ENCODE measurements at places on chromosomes 2 and 18.

GRCh38 chr2:63300835-63301234 lies 250.2 kb downstream of the OTX1 start:
- DNase-seq, result no peak

- no peak for DNase-seq
Measured at GRCh38 chr2:110872521-110872920, 140.1 kb downstream of the ACOXL start.

- DNase-seq, result no peak
Measured at GRCh38 chr2:176641436-176641835, 372.2 kb downstream of the MTX2 start.

DNA sequence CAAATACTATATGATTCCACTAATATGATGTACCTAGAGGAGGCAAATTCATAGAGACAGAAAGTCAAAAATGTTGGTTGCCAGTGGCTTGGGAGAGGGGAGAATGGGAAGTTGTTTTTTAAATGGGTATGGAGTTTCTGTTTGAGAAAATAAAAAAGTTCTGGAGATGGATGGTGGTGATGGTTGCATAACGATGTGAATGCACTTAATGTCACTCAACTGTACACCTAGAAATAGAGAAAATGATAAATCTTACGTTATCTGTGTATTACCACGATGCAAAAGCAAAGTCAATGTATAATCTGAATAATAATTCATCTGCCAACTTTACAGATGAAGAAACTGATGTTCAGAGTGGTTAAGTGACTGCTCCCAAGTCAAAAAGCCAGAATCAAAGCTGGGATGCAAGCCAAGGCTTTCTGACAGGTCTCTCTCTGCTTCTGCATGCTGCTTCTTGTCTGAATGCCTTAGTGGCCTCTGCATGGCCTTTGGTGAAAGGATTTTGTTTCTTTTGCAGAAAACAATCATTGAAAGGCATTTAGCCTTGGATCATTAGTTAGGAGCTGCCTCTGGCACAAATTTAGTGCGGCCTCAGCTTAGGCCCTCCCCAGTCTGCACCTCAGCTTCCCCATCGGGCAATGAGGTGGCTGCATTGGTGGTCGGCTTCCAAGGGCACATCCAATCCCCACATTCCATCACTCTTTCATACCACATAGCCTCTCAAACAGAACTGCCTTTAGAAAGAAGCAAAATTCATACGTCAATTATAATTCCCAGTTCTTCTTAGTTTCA lies 46.5 kb upstream of the MYCN start:
- DNase-seq, result peak; percentile 70

GRCh38 chr2:60376252-60376651 lies 177.2 kb downstream of the BCL11A start:
- DNase-seq, result no peak

DNA sequence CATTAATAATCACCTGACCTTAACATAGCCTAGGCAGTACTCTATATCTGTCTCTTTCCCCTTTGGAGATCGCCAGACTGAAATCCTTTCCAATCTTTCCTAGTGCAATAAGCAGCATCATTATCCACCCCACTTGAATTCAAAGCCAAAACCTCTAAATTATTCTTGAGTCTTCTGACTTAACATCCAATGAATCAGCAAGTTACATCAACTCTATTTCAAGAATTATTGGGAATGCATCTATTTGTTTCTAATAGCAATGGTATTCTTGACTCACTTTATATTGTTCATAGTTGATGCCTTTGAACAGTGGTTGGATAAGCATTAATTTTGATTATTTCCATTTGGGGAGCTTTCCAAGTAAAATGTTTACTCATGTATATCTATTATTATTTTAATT lies 144.8 kb downstream of the ZNF804A start:
- DNase-seq, result no peak

DNA sequence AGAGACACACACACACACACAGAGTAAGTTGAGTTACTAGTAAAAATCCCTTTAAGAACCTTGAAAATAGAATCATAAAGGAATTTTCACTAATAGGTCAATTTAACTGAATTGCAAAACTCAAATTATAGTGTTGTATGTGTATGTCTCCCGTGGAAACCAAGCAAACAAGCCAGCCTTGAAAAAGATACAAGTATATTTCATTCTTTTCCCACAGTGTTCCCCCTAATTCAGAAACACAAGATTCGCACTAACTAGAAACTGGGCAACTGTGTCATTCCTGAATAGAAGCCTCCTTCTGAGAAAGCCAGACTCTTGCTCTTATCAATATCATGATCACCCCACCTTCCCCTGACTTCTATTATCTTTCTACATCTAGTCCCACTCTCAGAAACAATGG lies 229.5 kb downstream of the PIEZO2 start:
- no peak for DNase-seq

GRCh38 chr2:70087702-70088597 lies 673 bp downstream of the PCBP1 start:
- peak; percentile 76 for DNase-seq
